ENCODE measurements at places on chromosomes 16 and 17.

DNA sequence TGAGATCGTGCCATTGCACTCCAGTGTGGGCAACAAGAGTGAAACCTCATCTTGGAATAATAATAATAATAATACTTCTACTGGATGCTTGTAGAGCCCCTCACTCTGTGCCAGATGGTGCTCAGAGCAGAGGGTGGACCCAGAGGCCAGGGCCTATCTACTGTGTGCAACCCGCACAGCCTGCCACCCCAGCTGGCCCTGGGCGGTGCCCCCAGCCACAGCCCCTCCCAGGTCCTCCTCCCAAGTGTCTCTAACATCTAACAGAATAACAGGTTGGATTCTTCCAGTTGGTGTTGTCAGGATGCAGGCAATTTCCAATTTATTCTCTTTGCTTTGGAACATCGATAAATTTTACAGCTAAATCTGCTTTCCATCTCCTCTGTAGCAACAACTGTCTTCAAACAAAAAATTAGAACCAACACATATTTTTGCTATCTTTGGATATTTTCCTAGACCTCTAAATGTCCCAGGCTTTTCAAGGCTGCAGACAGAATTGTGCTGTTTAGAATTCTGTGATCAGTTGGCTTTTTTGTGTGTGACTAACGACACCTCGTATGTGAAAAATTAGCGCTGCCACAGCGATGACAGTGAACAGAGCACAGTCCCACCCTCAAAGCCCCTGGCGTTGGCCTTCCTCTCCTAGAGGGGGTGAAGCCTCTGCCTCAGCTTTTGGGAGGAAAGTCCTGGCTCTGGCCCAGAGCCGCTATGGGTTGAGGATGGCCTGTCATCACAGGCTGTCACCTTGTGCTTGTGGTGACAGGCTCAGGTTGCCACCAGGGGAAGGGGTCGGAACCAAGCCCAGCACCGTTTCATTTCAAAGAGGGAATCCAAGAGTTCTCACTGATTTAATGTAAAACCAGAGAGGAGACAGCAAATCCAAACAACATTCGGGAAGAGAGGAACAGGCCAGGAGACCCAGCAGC lies 7.6 kb upstream of the EVPL start:
- no peak for DNase-seq

- no peak for DNase-seq
Measured at GRCh38 chr17:82911822-82912221, 72.0 kb upstream of the ZNF750 start.

DNA sequence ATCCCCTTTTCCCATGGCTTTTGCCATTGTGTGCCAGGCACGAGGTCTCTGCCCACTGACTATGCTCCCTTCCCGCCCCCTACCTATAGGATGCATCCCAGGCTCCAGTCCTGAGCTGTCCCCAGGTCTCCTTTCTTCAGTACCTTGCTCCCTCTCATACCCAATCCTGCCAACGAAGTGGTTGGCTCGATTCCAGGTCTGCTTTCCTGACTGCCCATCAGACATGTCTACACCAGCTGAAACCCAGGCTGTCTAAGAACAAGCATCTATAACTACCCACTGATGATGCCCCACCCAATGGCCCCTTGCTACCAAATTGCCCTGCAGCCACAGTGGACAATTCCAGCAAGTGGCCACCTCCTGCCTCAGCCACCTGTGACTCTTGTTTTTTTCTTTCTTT lies 479.1 kb downstream of the SOX9 start:
- no peak for DNase-seq

DNA sequence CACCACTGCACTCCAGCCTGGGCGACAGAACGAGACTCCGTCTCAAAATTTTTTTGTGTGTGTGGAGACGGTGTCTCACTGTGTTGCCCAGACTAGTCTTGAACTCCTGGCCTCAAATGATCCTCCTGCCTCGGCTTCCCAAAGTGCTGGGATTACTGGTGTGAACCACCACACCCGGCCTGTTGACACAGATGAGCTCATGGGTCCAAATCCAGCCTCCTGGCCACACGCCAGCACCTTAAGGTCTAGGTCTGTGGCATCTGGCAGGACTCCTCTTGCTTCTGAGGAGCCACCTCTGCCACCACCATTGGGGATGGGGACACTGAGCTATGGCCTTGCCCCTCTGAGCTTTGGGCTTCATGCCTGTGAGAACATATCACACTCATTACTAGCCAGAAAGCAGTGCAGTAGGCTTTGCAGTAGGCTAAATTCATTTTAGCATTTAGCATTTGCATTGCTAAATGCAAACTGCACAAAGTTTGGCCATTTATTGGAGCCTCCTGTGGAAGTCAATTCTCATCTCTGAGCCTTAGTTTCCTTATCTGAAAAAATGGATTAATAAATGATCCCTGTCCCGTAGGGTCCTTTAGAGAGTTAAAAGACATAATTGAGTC lies 5.5 kb upstream of the CDIPT start:
- DNase-seq: no peak

All from stimulated activated CD8-positive, alpha-beta memory T cell treated with anti-CD3 and anti-CD28 coated beads, Interleukin-4, amount 100 ng/mL, for 1 hour (primary cell).